SW 1271 (cell line): ENCODE measurements at places on chromosomes 11 and 22.

GRCh38 chr11:121524233-121524631 lies 71.5 kb upstream of the SORL1-AS1 start:
- no peak for DNase-seq

- DNase-seq: no peak
These were observed 45.0 kb downstream of the KCNJ1 start for GRCh38 chr11:128822130-128822529.

DNA sequence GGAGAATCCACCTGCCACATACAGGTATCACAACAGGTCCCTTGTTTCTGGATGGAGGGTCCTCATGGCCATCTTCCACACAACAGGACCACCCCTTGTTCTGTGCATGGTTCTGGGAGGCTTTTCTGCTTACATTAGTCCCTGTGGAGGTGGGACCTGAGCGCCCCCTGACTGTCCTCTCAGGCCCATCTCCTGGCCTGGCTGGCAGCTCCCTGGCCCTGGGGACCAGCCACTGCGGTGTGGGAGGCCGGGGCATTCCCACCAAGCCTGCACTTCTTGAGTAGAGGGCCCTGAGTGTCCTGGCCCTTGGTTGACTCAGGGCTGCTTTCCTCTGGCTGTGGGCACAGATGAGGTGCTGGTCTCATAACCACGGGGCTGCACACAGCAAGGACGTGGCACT lies 5.0 kb downstream of the COX8A start:
- no peak for DNase-seq

DNA sequence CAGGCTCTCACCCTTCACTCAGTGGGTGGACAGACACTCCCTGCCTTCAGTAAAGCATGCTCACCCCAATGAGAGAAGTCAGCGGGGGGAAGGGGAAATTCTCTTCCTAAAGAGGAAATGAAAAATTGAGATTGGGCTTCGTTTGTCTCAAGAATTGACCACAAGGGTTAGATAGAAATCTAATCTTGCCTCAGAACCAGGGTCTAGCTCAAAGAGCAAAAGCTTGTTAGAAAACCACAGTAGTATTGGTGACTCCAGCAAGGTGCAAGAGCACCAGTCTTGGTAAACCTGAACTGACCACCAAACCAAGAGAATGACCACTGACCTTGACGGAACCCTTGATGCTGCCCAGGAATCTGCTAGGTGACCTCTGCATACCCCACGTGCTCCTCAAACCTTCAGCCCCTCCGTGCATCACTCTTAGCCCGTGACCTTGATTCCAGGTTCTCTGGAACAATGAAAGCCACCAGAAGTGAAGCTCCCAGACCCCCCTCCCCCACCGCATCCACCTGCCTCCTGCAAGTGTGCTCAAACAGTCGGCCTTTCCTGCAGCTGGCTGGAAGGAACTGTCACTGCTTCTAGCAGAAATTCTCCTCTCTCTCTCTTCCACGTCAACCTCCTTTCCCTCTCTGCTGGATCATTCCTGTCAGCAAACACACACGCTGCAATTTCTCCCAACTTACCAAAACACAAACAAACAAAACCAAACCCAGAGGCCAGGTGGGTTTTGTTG lies 3.1 kb upstream of the TMA7B start:
- DNase-seq: no peak

DNA sequence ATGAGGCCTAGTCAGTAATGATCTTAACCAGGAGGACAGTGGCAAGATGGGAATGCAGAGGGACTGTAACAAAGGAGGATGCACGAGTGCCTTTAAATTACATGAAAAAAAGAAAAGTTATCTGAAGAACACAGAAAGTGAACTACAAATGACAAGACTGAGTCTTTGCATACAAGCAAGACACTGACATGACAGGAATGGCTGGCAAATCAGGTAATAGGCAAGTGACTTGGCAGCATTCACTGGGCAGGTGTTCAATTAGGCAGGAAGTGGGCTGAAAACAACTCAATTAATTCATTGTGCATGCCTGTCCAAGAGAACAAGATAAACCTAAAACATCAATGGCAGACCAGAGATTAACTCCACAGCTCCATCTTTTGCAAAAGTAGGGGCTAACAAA lies 24.0 kb downstream of the SMCO4 start:
- DNase-seq: no peak

GRCh38 chr11:108685419-108686130 lies 20.7 kb downstream of the DDX10 start:
- peak; percentile 37 for DNase-seq

GRCh38 chr11:61627850-61628661 lies 47.2 kb upstream of the SYT7 start:
- DNase-seq: no peak

- DNase-seq: no peak
These were observed 73.1 kb downstream of the CDKN1C start for GRCh38 chr11:2812371-2812991.

- DNase-seq: no peak
These were observed 28.2 kb upstream of the SLC22A12 start for GRCh38 chr11:64562723-64563351.

DNA sequence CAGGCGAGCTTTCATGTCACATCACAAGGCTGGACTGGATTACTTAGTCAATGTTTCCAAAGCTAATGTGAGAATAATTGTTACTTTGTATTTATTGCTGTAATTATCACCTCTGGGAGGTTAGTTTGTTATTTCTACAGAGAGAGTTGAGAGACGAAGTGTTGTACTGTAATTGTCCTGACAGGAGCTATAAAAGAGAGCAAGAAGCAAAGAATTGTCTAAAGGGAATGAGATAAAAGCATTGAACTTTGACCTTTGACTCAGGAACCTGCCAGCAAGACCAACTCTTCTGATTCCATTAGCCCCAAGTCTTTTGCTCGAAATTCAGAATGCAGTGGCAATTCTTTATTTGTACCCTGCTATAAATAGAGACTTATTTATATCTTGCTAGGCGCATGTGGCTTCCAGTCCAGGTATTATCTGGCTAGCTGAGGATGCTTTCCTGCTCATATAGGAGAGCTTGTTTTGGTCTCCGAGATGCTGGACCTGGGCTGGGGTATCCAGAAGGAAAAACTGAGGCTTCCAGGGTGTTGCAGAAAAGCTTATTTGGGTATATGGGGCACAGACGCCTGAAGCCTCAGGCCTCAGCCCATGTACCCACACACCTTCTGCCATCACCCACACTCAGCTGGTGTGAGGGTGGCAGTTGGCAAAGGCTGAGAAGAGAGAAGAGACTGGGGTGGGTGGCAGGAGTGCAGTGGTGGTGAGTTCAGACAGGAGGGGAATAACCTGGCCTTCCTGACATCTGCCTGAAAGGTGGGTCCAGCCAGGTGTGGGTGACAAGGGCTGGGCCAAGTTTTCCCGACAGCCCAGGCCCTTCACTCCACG lies 40.7 kb downstream of the SYT13 start:
- DNase-seq: no peak

- no peak for DNase-seq
These were observed 215.9 kb upstream of the CCDC90B start for GRCh38 chr11:83502041-83502440.

GRCh38 chr11:115197031-115197430 lies 307.2 kb downstream of the CADM1 start:
- no peak for DNase-seq

DNA sequence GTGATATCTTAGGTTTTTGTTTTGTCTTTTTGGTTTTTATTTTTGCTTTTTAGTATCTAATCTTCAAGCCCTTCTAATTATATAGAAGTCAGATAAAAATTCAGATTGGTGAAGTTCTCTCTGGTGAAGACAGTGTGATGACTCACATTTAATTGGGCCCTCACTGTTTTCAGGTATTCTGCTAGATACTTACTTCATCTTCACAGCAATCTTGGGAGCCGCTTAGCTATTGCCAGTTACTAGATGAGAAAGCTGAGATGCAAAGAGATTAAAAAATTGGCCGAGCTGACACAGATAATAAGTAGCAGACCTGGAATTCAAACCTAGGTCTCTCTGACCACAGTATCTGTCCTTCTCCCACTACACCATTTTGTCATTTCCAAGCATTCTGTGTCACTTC lies 75.0 kb downstream of the PPP2R1B start:
- DNase-seq: no peak

- DNase-seq: no peak
These were observed 41.8 kb downstream of the DDI1 start for GRCh38 chr11:104078245-104078644.

- DNase-seq: no peak
These were observed 18.3 kb upstream of the DDX17 start for GRCh38 chr22:38524429-38524828.

DNA sequence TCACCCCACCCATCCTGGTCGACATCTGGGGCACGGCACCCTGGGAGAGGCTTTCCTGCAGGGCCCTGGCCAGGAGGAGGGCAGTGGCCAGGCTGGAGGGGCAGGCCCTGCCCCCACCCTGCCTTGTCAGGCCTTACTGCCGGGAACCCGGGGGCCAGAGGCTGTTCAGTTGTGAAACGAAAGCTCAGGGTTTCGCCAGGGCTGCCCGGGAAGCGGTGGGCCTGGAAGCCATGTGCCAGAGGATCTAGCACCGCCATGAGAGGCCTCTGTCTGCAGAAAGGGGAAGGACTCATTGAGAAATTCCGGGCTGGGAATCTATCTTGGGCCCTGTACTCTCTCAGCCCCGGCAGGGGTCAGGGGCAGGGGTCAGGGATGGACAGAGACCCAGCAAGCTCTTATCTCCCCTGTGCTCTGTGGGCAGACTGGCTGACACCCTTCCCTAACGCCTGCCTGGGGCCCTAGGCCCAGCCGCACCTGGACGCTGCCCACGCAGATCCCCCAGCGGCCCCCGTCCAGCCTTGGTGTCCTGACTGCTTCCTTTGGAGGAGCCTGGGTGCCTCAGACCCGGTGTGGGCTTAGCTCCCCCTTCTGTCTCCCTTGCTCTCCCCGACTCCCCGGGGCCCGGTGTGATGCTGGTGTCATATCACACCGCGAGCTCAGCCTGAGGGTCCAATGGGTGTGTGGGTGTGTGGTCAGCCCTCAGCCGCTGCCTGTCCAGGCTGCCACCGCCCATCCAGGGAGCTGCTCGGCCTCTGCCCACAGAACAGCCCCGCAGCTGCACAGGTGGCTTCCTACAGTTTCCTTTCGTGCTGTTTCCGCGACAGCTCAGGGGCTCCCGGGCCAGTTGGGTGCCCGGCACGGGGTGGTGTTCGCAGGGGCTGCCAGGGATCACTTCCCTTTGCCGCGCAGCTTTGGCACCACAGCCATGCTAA lies 6.5 kb downstream of the PIM3 start:
- no peak for DNase-seq

DNA sequence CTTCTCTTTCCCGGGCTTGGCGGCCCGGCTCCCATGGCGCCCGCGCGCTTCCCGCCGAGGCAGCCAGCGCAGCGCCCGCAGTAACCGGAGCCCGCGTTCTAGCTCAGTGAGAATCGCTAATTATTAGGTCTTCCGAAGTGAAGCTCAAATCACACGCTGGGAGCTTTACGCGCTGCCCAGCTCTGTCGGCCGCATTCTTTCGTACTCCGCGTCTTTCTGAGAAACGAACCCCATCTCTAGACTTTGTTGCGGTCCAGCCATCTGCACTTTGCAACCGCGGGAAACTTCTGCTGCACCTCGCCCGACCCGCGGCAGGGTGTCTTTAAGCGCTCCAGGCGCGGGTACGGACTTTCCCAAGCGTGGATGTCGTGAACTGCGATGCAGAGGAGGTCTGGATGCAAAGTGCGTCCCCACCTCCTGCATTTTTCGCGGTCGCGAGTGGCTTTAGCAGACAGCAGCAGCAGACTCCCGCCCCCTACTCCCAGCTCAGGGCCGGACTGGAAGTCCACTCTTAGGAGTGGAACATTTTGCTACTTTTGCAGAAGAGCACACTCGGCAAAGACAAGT lies 6.0 kb upstream of the PAX6 start:
- no peak for DNase-seq

DNA sequence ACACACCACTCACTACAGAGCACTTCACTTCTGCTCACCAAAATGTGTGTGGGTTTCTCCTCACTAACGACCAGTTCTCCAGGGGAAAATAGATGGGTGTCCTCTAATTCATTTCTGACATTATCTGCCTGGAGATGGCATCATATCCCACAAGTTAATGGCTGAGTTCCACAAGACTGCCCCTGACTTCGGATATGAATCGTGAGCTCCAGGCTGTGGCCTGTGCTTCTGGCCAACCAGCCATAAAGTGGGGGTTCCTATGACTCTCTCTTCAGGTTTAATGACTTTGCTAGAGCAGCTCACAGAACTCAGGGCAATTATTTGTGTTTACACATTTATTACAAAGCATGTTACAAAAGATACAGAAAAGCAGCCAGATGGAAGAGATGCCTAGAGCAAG lies 113.0 kb upstream of the SYT13 start:
- no peak for DNase-seq

DNA sequence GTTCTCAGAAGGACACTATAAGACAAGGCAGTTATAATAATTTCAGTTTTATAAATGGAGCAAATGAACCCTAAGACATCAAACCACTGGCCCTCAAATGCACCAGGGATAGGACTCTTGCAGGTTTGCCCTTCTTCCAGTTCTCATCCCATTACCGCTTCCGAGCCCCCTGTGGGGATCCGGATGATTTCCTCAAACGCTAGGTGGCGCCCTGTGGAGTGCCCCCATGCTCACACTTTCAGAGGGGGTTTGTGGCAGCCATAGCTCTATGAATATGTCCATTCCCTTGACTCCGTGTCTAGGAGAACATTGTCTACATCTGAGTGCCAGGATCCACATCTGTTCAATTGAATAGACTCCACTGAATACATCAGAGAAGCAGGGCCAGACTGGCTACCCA lies 816.3 kb downstream of the NTM start:
- DNase-seq: no peak

- DNase-seq: no peak
These were observed 5.3 kb upstream of the ATP5MG start for GRCh38 chr11:118396097-118396501.

- no peak for DNase-seq
These were observed 98.5 kb downstream of the CSTPP1 start for GRCh38 chr11:47035108-47035507.

DNA sequence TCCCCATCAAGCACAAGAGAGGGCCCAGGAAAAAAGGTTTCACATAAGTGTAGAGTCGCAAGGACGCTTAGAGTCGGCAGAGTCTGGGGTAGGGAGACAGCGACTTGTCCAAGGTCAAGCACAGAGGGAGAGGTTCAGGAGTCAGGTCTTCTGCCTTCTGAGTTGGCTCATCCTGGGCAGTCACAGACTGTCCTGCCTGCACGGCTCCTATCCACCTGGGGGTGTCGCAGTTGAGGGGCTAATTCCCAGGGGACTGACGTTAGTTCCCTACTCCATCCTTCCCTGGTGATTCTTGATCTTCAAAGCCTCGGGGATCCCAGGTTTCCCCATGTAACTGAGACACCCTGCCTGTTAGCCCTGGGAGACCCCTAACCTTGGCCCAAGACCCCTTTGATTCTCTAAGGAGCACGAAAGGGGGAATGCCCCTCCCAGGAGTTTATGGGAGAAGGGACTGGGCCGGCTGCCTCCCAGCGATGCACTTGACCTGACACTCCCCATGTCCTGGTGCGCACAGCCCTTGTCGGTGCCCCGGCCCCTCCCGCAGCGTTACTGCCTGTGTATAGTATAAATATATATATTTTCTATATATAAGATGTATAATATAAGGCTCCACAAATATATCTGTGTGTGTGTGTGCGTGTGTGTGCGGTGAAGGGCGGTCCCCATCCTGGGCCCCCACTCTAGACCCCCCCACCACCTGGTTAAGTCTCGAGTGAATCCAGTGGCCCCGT lies 14.7 kb upstream of the TAB1 start:
- DNase-seq: no peak

- no peak for DNase-seq
These were observed 28.3 kb upstream of the WNT11 start for GRCh38 chr11:76234416-76235232.
